ENCODE measurements at places on chromosomes 6 and 20.

- no peak for DNase-seq
Measured at GRCh38 chr20:59160389-59161115, 3.1 kb upstream of the ZNF831 start.

DNA sequence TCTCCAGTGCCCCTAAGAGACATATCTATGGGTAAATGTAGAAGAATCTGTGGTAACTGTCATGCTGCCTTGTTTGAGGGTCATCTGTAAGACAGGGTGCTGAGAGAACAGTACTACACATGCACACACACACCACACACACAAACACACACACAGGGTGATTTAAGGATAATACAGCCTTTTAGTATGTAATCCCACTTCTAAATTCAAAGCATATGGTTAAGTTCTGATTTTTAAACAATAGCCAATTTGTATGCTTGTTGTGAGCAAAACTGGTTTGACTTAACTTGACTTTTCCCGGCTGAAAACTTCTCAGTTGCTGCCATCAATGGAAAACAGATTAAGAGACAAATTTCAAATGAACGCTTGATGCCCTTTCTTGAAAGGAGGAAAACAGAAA lies 241.8 kb downstream of the ADGRG6 start:
- no peak for DNase-seq

GRCh38 chr6:151695156-151695555 lies 112.3 kb upstream of the ESR1 start:
- DNase-seq = no peak

GRCh38 chr6:136102991-136103688 lies 147.0 kb downstream of the MTFR2 start:
- no peak for DNase-seq

DNA sequence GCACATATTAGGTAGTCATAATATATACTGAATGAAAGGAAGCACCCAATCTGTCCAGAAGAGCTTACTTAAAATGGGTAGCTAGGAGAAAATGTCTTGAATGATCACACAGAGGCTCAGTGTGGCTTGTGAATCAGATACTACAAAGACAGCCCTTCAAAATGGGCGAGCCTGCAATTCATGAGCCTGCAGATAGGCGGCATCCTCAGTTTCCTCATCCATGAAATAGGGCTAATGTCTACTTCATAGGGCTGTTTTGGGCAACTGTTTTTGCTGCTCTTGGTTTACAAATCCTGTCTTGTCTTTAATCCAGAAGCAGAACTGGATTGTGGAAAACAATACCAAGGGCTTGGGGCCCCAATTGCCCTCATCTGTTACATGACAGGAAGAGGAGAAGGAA lies 129.3 kb upstream of the KCNK16 start:
- DNase-seq = no peak

DNA sequence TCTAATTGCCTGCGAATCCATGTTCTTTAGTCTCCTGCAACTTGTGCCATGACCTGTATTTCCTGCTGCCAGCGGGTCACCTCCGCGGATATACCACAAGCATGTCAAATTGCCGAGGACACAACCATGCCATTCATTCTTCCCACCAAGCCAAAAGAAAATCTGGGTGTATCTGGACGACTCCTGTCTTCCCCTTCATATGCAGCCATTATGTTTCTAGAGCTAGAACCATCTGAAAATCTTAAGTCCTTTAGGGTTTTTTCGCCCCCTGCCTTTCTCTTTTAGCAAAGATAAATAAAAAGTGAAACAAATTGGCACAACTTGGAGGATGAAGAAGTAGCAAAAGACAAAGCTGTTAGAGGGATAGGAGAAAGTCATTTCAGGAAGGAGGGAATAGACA lies 242.6 kb downstream of the ARID1B start:
- DNase-seq = no peak
